ENCODE measurements at places on chromosomes 16 and 17.

DNA sequence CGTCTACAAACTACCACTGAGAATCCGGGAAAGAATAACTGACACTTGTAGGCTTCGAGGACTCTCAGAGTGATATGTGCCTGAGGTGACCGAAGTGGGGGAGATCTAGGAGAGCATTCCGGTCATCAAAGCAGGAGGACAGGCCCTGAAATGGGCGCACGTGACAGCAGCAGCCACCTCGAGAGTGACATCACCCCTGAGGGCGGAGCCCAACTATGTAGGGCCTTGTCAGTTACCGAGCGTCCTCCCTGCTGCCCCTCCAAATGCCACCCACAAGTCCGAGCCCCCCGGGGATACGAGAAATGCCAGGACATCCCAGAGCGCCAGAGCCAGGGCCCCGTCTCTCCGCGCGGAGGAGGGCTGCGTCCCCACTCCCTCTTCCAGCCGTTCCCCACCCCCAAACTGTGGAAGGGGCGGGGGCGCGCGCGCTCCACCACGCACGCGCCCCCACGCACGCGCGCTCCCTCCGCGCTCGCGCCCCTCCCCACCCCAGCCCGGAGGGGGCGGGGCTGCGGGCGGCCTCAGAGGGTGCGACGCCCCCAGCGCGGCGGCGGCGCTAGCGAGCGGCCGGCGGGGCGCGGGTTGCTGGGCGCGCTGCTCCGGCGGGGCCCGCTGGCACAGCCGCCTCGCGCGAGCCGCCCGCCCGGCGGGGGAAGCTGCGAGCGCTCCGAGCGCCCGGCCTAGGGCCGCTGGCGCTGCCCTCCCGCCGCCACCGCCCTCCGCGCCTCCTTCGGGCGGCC, at the start of gene TANC2:
Gene TANC2 (plus strand): TSS at position 550 of the 740 bp plus-strand sequence. CDS start 43,325 bp downstream, outside the sequence.
- DNase-seq: peak; percentile 85

DNA sequence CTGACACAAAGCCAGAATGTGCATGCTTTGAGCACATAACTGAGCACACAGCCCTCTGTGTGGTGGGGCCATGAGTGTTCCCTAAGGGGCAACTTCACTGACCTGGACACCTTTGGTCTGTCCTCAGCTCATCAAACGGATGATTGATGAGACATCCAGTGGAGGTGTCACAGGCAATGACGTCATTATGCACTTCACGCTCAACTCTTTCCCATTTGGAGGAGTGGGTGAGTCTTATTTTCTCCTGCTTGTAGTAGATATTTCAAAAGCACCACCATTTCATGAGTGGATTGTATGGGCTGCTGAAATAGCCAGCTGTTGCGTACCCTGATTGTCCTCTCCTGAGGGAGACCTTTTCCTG, 16.2 kb downstream of the ALDH3A2 start:
- no peak for DNase-seq

- no peak for DNase-seq
Measured at GRCh38 chr16:64679976-64680690, 441.7 kb downstream of the CDH11 start.

DNA sequence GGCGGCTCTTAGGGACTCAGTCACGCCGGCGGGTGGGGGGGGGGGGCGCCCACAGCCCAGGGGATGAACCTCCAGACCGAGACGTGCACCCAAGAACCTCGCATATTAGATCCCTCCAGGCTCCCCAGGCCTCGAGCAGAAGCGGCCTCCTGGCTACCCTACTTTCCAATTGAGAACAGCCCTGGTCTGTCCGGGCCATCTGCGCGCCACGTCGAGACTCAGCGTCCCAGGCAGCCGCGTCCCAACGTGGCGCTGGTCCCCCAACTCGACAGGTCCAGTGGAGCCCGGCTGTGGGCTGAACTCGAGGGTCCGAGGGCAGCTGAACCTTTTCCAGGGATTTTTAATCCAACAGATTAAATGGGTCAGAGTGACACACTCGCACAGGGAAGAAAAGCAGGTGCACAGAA, 2.3 kb upstream of the IRX3 start:
- no peak for DNase-seq

DNA sequence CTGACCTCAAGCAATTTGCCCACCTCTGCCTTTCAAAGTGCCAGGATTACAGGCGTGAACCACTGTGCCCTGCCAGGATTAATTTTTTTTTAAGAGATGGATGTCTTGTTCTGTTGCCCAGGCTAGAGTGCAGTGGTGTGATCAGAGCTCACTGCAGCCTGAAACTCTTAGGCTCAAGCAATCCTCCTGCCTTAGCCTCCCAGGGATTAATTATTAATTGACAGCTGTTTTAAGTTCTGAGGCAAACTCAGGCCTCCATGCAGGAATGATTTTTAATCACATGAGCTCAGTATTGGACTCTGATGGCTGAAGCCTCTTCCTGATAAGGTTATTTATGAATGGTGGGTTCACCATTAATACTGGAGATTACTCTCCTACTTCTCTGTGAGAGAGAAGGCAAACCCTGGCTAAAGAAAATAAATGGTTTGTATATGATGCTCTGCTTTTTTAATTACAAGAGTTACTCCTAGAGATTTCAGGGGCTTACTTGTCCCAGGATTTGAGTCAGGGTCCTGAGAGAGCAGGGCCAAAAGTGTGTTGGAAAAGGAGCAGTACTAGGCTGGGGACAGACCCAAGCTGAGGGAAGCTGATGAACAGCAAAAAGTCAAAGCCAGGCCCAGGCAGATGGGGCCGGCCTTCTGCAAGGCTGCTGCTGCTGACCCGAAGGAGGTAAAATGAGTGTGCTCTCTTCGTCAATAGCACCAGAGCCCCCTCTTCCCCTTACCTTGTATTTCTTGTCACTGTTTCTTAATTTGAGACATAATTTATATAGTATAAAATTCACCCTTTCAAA, 56.9 kb upstream of the HAS3 start:
- no peak for DNase-seq

DNA sequence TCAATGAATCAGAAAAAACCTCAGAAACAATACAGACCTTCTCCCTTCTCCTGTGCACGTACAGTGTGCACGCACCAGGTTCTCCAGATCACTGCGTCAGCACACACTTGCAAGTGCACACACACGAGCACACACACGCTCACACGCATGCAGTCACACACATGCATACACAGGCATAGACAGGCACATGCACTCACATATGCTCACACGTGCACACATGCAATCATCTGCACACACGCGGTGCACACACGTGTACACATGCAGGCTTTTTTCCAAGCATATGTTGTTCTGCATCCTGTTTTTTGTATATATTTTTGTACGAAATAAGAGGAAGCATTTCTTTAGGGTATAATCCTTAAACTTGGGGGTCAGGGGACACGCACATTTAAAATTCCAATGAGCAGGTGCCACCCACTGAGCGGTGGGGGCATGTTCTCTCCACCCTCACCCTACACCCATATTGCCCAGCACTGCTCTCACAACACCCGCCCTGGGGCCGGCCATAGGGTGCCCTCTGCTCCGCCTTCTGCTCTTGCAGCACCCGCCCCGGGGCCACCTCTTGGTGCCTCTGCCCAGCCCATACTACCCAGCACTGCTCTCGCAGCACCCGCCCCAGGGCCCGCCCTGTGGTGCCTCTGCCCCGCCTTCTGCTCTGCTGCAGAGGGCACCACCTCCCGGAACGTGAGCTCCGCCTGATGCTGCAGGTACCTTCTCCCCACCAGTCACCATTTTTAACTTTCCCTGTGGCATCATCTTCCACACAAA, 20.9 kb downstream of the KLHDC4 start:
- no peak for DNase-seq

DNA sequence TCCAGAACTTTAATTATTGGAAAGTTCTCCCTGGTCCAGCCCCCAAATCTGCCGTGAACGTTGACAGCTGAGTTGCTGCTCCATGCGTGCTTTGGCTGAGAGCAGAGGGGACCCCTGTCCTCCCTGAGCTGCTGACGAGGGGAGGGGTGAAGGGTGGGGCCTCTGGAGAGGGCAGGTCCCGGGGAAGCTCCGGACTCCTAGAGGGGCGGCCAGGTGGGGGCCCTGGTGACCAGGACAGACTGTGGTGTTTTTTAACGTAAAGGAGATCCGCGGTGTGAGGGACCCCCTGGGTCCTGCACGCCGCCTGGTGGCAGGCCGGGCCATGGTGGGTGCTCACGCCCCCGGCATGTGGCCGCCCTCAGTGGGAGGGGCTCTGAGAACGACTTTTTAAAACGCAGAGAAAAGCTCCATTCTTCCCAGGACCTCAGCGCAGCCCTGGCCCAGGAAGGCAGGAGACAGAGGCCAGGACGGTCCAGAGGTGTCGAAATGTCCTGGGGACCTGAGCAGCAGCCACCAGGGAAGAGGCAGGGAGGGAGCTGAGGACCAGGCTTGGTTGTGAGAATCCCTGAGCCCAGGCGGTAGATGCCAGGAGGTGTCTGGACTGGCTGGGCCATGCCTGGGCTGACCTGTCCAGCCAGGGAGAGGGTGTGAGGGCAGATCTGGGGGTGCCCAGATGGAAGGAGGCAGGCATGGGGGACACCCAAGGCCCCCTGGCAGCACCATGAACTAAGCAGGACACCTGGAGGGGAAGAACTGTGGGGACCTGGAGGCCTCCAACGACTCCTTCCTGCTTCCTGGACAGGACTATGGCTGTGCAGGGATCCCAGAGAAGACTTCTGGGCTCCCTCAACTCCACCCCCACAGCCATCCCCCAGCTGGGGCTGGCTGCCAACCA, at the start of gene MC1R:
Gene MC1R (plus strand): TSS at position 410 of the 895 bp plus-strand sequence. CDS start 397 bp downstream, at position 807.
- peak; percentile 53 for DNase-seq

DNA sequence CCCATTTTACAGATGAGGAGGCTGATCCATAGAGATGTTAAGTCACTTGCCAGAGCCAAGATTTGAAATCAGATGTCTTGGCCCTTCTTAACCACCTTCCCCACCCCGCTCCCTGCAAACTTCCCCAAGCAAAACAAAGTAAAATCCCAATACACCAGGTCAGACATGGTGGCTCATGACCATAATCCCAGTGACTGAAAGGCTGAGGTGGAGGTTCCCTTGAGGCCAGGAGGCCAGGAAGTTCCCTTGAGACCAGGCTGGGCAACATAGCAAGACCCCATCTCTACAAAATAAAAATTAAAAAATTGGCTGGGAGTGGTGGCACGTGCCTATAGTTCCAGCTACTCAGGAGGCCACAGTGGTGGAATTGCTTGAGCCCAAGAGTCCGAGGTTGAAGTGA, 28.9 kb upstream of the CSNK2A2 start:
- DNase-seq: no peak

DNA sequence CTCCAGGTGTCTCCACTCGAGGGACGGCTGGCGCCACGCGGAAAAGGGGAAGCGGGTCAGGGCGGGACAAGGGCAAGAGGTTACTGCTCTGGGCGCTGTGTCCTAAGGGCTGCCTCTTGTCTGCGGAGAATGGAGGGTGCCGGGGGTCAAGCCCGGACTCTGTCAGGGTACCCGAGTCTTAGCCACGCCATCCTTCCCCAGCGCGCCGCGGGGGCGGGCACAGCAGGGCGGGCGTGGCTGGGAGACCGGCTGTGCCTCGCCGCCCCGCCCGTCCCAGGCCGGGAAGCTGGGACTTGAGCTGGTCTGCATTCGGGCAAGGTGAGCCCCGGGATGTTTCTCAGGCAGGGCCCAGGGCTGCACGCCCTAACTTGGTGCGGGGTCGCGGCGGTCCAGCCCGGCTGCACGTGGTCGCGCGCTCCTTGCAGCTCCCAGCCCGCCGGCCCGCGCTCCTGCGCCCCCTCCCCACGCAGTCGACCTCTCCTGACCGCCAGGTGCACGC, 6.2 kb upstream of the ACTG1 start:
- DNase-seq: peak; percentile 42

- DNase-seq: no peak
Measured at GRCh38 chr17:49231563-49231894, 942 bp upstream of the PHOSPHO1 start.

GRCh38 chr16:57386381-57386951, 14.2 kb downstream of the CX3CL1 start:
- no peak for DNase-seq

Measured in EL (cell line).